ENCODE measurements at places on chromosomes 3 and 15.

DNA sequence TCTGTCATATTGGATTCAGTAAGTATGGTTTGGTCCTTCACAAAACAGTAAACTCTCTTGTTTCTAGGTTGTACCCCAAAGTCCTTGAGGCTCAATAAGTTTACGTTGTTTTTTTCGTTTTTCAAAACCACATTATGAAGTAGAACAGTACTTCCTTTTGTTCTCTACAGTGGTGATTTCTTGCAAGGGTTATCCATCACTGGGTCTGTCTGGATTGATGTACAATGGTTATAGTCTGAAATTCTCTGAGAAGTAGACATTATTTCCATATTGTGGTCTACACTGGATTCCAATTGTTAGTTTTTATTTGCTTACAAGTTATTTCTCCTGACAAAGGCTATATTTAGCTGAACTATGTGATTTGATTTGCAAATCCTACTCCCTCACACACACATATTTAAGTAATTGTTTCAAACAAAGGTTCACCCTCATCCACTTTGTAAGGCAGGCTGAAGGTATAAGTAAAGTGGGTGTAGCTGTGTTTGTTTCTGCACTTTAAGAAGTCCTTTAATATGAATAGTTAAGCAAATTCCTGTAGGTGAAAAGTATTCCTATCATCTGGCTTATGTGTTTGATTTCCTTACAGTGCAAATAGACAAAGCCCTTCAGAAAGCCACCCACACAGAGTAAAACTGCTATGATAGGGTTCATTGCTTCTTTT, 64.2 kb upstream of the MME start:
- H3K4me1 ChIP-seq: no peaks in the 10 kb centered on the region
- H3K36me3 ChIP-seq: no peaks in the 10 kb centered on the region
- no peak for DNase-seq
- no peak overlapping the region for H3K27ac ChIP-seq
- H3K27me3 ChIP-seq: peaks cover 2% of the 10 kb centered on the region

DNA sequence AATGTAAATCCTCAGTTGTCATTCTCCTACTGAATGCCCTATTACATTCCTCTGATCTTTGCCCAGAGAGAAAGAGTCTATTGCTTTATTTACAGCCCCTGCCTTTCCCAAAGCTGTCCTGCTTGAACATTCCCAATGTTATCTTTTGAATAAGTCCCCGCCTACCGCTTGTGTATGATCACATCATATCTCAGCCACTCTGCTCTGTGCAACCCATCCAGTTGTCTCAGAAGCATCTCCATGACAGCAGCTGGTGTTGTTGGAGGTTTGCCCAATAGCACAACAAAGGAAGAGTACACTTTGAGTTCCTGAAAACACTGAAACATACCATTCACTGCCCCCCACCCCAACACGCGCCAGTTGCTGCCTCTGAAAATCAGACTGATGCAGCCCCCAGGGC, 22.0 kb upstream of the FAM3D start:
- H3K36me3 ChIP-seq: no peaks in the 10 kb centered on the region
- H3K27me3 ChIP-seq: peaks cover 16% of the 10 kb centered on the region
- no peak overlapping the region for H3K4me3 ChIP-seq
- no peak overlapping the region for H3K27ac ChIP-seq
- H3K4me1 ChIP-seq: no peaks in the 10 kb centered on the region

DNA sequence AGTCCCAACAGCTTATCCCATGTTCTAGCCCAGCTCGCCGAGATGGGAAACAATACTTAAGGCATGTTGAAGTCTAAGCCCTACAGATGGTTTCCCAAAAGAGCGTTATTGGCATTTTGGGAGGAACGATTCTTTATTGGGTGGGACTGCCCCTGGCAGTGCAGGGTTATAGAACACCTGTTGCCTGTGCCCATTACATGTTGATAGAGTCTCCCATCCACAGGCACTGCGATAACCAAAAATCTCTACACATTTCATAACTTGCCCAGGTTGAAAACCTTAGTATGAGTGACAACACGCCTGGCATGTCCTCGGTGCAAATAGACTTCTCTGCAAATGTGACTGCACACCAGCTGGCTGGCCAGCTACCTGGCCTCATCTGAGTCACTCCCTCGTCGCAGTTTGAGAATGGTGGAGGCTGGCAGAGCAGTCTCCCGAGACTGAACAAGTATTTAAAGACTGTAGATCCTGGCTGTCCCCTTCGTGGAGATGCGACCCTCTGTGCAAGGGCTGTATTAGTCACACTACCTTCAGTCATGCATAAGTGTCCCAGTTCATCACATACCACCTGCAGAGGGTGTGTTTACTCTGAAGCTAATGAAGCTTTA, 18.7 kb downstream of the ZNF80 start:
- DNase-seq: no peak
- H3K4me1 ChIP-seq: peaks cover 46% of the 10 kb centered on the region
- H3K4me3 ChIP-seq: peak overlapping the region; percentile 21

GRCh38 chr3:44522494-44522933, 32.5 kb upstream of the ZKSCAN7 start:
- peaks cover 16% of the 10 kb centered on the region for H3K27me3 ChIP-seq
- no peak for DNase-seq
- H3K36me3 ChIP-seq: no peaks in the 10 kb centered on the region
- H3K4me3 ChIP-seq: no peak overlapping the region
- peaks cover 7% of the 10 kb centered on the region for H3K4me1 ChIP-seq

DNA sequence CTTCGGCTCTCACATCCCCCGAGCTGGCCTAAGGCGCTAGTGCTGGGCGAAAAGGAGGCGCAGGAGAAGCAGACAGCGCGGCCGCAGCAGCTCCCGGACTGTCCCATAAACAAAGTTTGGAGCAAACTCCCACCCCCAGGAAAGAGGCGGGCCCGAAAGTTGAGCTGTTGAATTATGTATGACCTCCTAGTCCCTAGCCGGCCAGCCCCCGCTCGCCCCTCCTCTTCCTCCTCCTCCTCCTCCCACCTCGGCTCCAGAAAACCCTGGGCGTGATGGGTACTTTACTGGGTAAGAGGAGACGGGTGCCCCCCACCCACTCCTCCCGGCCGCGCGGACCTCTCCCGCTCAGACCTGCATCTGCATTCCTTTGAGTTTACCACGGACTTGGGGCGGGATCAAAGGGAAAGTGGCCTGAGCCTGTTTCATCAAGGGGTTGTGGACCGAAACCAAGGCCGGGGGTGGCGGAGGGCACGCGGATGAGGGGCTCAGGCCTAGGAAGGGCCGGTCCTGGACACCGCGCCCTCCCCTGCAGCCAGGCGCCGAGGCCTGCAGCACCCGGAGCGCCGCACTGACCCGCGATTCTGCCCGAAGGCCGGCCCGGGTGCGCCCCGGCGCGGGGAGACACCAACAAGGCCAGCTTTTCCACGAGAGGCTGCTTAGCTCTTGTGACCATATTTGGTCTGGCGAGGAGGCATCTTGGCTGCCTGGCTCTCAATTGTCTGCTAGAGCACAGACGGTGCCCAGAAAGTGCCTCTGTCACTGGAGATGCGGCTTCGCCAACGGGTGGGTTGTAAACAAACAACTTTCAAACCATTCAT, at the start of gene WWTR1:
TSS of gene WWTR1 (minus strand) at position 100 of the 818 bp plus-strand sequence. CDS start 719 bp downstream, outside the sequence.
- peaks cover 14% of the 10 kb centered on the region for H3K27me3 ChIP-seq
- H3K27ac ChIP-seq: peak within 1 kb of the TSS; percentile 58
- H3K36me3 ChIP-seq: no peaks in the 10 kb centered on the region
- H3K4me1 ChIP-seq: peaks cover 9% of the 10 kb centered on the region
- H3K4me3 ChIP-seq: peak within 1 kb of the TSS; percentile 94

GRCh38 chr15:36960947-36961227, 139.5 kb downstream of the MEIS2 start:
- H3K27me3 ChIP-seq: no peaks in the 10 kb centered on the region
- no peak for DNase-seq
- H3K36me3 ChIP-seq: no peaks in the 10 kb centered on the region
- H3K4me3 ChIP-seq: no peak overlapping the region

DNA sequence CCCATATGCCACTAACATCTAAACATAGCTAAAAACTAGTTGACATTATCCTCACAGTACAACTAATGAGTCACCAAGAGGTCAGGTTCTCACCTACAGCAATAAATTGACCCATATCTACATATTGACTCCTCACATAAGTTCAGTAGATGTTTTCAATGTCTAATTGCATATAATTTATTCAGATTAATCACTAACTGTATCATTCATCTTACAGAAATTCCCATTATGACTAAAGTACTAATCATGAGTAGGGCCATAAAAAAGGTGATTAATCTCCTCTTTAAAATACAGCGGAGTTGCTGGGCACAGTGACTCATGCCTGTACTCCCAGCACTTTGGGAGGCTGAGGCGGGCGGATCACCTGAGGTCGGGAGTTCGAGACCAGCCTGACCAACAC, 82.4 kb upstream of the ST3GAL6 start:
- H3K27me3 ChIP-seq: peaks cover 3% of the 10 kb centered on the region
- no peak overlapping the region for H3K27ac ChIP-seq
- DNase-seq: no peak
- H3K36me3 ChIP-seq: no peaks in the 10 kb centered on the region
- no peak overlapping the region for H3K4me3 ChIP-seq
- no peaks in the 10 kb centered on the region for H3K4me1 ChIP-seq

DNA sequence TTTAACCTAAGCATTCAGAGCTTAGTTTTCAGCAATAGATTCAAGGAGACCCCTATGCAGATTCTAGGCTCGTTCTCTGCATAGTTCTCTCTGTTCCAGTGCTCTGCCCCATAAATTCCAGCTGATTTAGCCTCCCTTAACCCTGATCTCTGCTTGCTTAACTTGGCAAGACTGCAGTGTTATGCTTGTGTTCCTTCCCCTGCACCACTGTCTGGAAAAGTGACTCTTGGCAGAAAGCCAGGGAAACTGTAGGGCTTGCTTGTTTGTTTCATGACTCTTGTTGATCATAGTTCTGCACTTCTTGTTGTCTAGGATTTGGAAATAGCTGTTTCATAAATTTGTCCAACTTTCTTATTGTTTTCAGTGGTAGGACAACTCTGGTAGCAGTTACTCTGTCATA, 40.1 kb downstream of the ANAPC13 start:
- no peak for DNase-seq
- H3K36me3 ChIP-seq: peaks cover 5% of the 10 kb centered on the region
- H3K27ac ChIP-seq: no peak overlapping the region
- H3K4me1 ChIP-seq: no peaks in the 10 kb centered on the region
- H3K4me3 ChIP-seq: no peak overlapping the region
- peaks cover 24% of the 10 kb centered on the region for H3K27me3 ChIP-seq

GRCh38 chr15:79853492-79854328, 43.1 kb downstream of the MTHFS start:
- no peaks in the 10 kb centered on the region for H3K27me3 ChIP-seq
- peak; percentile 53 for DNase-seq
- peaks cover 25% of the 10 kb centered on the region for H3K4me1 ChIP-seq
- H3K4me3 ChIP-seq: no peak overlapping the region
- peak overlapping the region; percentile 32 for H3K27ac ChIP-seq
- peaks cover 14% of the 10 kb centered on the region for H3K36me3 ChIP-seq

DNA sequence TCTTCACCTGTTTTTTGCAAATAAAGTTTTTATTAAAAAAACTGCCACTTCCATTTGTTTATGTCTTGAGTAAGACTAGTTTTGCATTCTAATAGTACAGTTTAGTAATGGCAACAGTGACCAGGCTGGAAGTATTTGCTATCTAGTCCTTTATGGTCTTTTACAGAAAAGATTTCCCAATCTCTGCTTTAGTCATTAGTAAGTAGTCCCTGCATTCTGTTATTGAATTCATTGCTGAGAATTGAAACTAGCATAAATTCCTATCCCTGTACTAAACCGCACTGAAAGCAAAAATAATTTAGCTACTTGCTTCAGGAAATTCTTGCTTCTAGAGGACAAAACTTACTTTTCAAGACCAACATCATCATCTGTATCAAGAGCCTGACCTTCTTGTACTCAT, 46.2 kb downstream of the CNTN6 start:
- no peak overlapping the region for H3K27ac ChIP-seq
- no peaks in the 10 kb centered on the region for H3K27me3 ChIP-seq
- H3K36me3 ChIP-seq: no peaks in the 10 kb centered on the region
- H3K4me3 ChIP-seq: no peak overlapping the region
- no peaks in the 10 kb centered on the region for H3K4me1 ChIP-seq

DNA sequence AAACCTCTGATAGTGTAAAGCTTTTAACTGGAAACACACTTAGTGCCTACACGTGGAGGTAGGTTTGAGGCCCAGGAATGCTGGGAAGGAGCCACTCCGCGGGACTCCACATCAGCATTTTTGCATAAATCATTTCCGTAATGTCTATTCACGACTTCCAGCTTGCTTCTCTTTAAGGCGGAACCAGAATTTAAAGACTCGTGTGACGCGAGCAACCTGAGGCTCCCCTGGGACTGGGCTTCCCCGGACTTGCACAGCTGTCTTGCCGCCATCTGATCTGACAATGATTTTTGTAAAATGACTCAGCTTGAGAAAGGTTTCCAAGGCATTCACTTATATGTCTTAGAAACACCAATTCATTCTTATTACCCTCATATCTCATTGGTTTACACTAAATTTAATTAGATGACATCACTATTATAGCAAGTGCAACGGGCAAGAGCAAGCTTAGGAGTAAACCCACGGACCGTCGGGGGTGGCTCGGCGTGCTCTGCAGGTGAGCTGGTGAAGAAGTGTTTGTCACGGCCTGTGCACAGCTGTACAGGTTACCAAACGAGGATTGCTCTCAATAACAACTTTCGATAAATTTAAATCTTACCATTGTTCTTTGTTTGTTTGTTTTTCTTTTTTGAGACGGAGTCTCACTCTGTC, 95.2 kb downstream of the CHSY1 start:
- H3K27me3 ChIP-seq: peaks cover 3% of the 10 kb centered on the region
- DNase-seq: peak; percentile 84
- H3K4me3 ChIP-seq: peak overlapping the region; percentile 62
- H3K4me1 ChIP-seq: peaks cover 14% of the 10 kb centered on the region
- peak overlapping the region; percentile 58 for H3K27ac ChIP-seq

DNA sequence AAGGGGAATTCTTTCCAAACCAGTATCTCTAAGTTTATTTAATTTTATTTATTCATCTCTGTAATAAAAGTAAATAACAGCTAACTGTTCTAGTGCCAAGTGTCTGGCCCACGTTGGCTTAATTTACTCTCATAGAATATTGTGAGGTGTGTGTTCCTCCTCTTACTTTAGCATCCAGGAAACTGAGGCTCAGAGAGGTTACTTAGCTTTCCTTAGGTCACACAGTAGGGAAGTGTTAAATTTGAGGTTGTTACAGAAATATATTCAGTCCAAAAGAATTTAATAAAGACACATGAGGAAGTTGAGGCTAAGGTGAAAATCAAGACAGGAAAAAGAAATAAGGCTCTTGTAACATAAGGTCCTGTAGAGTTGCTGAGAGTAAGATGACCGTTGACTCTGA, 84.4 kb upstream of the MRPS22 start:
- H3K27ac ChIP-seq: no peak overlapping the region
- no peak overlapping the region for H3K4me3 ChIP-seq
- H3K36me3 ChIP-seq: no peaks in the 10 kb centered on the region
- H3K27me3 ChIP-seq: peaks cover 11% of the 10 kb centered on the region
- no peak for DNase-seq

DNA sequence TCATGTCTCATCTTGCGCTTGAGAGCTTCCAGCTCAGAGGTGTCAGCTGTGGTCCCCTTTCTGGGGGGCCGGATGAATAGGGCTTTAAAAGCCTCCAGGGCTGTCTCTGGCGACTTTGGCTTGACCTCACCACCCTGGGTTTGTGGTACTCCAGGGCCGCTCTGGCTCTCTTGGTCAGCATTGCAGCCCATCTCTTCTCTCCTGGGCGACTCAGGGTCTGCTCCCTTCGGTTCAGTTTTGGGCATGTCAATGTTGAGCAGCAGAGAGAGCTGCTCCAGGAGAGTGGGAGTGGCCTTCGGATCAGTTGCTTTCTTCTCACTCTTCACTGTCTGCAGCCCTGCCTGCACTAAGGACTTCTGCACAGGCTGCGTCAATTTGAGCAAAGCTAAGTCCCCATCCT, 127.9 kb downstream of the FMN1 start:
- no peak overlapping the region for H3K4me3 ChIP-seq
- H3K4me1 ChIP-seq: peaks cover 12% of the 10 kb centered on the region
- H3K36me3 ChIP-seq: no peaks in the 10 kb centered on the region
- no peak for DNase-seq

GRCh38 chr15:49301562-49301961, 121.5 kb upstream of the FGF7 start:
- H3K27ac ChIP-seq: no peak overlapping the region
- no peaks in the 10 kb centered on the region for H3K27me3 ChIP-seq
- H3K36me3 ChIP-seq: peaks cover 45% of the 10 kb centered on the region
- no peak for DNase-seq

Data from memory B cell (primary cell).